ENCODE measurements at places on chromosomes 7 and 10. TPM values are rescaled to one million over a fixed set of nuclear protein-coding genes. Genes with fewer than 3 reads are reported as not detected.
A peak's percentile ranks its signal among the peaks of the same experiment; 100 is the strongest.

- no peaks in the 10 kb centered on the region for H3K4me1 ChIP-seq
- H3K27ac ChIP-seq, result no peak overlapping the region
- no peak for DNase-seq
- H3K4me3 ChIP-seq, result no peak overlapping the region
- no peaks in the 10 kb centered on the region for H3K27me3 ChIP-seq
- no peaks in the 10 kb centered on the region for H3K36me3 ChIP-seq
These were observed 657.4 kb upstream of the ZWINT start for GRCh38 chr10:57018452-57018851.

GRCh38 chr10:47101807-47102206 is 190.6 kb downstream of the PTPN20 start:
- H3K4me1 ChIP-seq, result peaks cover 9% of the 10 kb centered on the region
- H3K27ac ChIP-seq, result no peak overlapping the region
- H3K4me3 ChIP-seq, result no peak overlapping the region
- no peaks in the 10 kb centered on the region for H3K36me3 ChIP-seq

DNA sequence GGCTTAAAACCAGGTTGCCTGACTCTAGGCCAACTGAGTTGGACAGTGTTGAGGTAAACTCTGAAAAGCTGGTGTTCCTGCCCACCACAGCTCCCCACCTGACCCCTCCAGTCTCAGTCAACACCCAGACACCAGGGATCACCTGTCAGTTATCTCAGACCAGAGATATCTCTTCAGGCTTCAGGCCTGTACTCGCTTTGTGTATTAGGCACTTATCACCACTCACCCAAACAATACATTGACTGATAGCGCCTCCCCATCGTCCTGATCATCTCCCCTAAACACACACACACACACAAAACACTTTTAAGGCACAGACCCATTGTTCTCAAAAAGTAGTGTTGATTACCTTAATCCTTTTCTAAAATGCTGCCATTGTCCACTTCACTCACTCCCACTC is 111.5 kb downstream of the PLCE1 start:
- H3K27me3 ChIP-seq, result no peaks in the 10 kb centered on the region
- no peaks in the 10 kb centered on the region for H3K36me3 ChIP-seq
- no peak for DNase-seq
- H3K27ac ChIP-seq, result peak overlapping the region; percentile 88
- H3K4me3 ChIP-seq, result no peak overlapping the region

GRCh38 chr7:138663725-138664710 is 37.1 kb downstream of the SVOPL start:
- H3K4me3 ChIP-seq, result peak overlapping the region; percentile 39
- H3K4me1 ChIP-seq, result no peaks in the 10 kb centered on the region
- H3K27ac ChIP-seq, result no peak overlapping the region
- H3K36me3 ChIP-seq, result no peaks in the 10 kb centered on the region

DNA sequence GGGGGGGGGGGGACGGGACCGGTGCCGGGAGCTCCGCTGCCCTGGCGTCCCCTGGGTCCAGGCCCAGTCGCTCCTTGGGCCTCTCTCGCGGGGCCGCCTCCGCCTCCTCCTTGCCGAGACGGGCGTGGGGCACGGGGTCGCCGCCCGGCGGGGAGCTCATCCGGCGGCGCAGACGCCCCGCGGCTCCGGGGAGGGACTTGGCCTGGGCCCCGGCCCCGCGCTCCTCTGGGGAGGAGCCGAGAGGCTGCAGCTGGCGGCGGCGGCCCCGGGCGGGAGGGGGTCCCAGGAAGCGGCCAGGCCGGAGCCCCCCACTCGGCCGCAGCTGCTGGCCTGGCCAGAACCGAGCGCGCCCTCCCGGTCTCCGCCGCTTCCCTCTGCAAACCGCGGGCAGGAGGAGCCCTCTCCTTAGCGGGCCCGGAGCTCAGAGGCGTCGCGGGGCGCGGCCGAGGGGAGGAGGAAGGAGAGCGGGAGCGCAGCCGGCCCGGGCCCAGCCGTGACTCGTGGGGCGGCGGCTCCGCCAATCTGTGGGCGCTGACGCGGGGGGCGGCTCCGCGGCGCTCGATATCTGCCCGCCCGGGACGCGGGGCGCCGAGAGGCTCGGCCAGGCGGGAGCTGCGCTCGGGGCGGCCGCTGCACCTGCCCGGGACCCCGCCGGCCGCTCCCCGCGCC is at the start of gene FAM20C:
Gene FAM20C, plus strand, starts transcription at position 591 of the 669 bp plus-strand sequence. CDS start 629 bp downstream, outside the sequence.
- peaks cover 66% of the 10 kb centered on the region for H3K4me1 ChIP-seq
- peaks cover 2% of the 10 kb centered on the region for H3K27me3 ChIP-seq
- H3K36me3 ChIP-seq, result peaks cover 22% of the 10 kb centered on the region
- peak within 1 kb of the TSS; percentile 63 for H3K4me3 ChIP-seq
- DNase-seq, result peak; percentile 96

DNA sequence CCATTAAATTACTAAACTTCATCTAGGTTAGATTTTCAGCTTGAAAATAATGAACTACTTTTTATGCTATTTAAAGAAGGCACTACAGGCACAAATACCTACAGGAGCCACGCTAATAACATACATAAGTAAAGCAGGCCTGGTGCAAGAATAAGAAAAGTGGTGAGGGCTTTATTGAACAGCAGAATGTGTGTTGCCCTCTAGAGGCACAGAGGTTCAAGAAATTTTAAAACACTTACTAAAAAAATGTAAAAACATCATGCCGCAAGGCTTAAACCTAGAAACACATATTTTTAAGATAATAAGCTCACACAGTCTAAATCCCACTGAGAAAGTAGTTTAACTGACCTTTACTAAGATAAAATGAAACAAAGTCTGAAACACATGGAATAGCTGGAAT is 20.3 kb downstream of the CACUL1 start:
- no peaks in the 10 kb centered on the region for H3K4me1 ChIP-seq
- H3K4me3 ChIP-seq, result no peak overlapping the region
- no peaks in the 10 kb centered on the region for H3K27me3 ChIP-seq
- H3K27ac ChIP-seq, result no peak overlapping the region
- H3K36me3 ChIP-seq, result no peaks in the 10 kb centered on the region

GRCh38 chr10:131630772-131631258 is 270.0 kb upstream of the PPP2R2D start:
- no peak overlapping the region for H3K4me3 ChIP-seq
- H3K27me3 ChIP-seq, result no peaks in the 10 kb centered on the region
- H3K27ac ChIP-seq, result no peak overlapping the region
- no peak for DNase-seq

GRCh38 chr7:3453398-3453797 is 152.3 kb downstream of the SDK1 start:
- no peak overlapping the region for H3K27ac ChIP-seq
- H3K4me1 ChIP-seq, result no peaks in the 10 kb centered on the region
- H3K4me3 ChIP-seq, result no peak overlapping the region
- H3K27me3 ChIP-seq, result no peaks in the 10 kb centered on the region

GRCh38 chr7:51238981-51239495 is 77.6 kb downstream of the COBL start:
- no peak overlapping the region for H3K27ac ChIP-seq
- DNase-seq, result no peak
- H3K4me3 ChIP-seq, result no peak overlapping the region
- peaks cover 30% of the 10 kb centered on the region for H3K4me1 ChIP-seq
- H3K27me3 ChIP-seq, result no peaks in the 10 kb centered on the region
- no peaks in the 10 kb centered on the region for H3K36me3 ChIP-seq

- H3K36me3 ChIP-seq, result no peaks in the 10 kb centered on the region
- H3K27ac ChIP-seq, result no peak overlapping the region
- H3K4me3 ChIP-seq, result no peak overlapping the region
- DNase-seq, result no peak
These were observed 36.1 kb upstream of the BET1 start for GRCh38 chr7:94040254-94040653.

- no peaks in the 10 kb centered on the region for H3K36me3 ChIP-seq
- H3K4me1 ChIP-seq, result no peaks in the 10 kb centered on the region
- H3K27ac ChIP-seq, result no peak overlapping the region
These were observed 412.2 kb upstream of the SORCS1 start for GRCh38 chr10:107576746-107577145.

DNA sequence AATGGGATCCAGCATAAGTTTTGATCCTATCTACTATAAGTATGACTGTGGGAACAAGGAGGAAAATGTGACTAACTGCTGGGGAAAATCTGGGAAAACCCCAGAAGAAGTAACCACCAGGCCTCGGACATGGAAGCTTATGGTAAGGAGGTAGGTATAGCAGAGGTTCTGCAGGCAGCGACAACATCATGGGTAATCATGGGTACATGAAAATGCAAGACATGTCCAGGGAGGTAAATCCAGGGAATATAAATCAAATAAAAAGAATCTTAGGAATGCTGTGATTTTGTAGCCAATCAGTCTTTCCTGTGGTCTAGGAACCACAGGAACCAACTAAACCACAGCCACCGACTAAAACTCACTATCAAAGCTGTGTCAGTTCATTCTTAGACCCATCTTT is 168.3 kb upstream of the NPY start:
- H3K27ac ChIP-seq, result no peak overlapping the region
- no peaks in the 10 kb centered on the region for H3K4me1 ChIP-seq
- H3K27me3 ChIP-seq, result no peaks in the 10 kb centered on the region
- no peak overlapping the region for H3K4me3 ChIP-seq
- no peaks in the 10 kb centered on the region for H3K36me3 ChIP-seq

DNA sequence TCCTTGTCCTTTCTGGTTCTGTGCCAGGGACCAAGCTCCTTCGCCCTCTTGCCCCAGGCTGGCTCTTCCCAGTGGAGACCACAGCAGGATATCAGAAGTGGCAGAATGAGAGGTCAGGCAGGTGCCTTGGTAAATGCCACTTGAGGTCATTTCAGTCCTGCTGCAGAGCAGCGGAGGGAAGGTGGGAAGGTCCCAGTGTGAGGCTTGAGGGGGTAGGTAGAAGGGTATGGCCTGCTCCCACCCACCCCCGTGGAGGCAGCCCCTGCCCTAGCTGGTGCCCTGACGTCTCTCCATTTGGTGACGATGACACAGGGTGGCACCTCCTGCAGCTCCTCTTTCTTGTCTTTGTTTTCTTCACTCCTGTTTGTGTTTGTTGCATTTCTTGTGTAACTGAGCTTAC is 538.8 kb downstream of the TCERG1L start:
- DNase-seq, result no peak
- H3K27ac ChIP-seq, result no peak overlapping the region
- H3K4me3 ChIP-seq, result no peak overlapping the region
- peaks cover 17% of the 10 kb centered on the region for H3K27me3 ChIP-seq
- H3K4me1 ChIP-seq, result peaks cover 1% of the 10 kb centered on the region

GRCh38 chr10:73159038-73159648 is 8.7 kb downstream of the ECD start:
- no peaks in the 10 kb centered on the region for H3K4me1 ChIP-seq
- H3K27me3 ChIP-seq, result no peaks in the 10 kb centered on the region
- no peak overlapping the region for H3K4me3 ChIP-seq
- DNase-seq, result peak; percentile 67

DNA sequence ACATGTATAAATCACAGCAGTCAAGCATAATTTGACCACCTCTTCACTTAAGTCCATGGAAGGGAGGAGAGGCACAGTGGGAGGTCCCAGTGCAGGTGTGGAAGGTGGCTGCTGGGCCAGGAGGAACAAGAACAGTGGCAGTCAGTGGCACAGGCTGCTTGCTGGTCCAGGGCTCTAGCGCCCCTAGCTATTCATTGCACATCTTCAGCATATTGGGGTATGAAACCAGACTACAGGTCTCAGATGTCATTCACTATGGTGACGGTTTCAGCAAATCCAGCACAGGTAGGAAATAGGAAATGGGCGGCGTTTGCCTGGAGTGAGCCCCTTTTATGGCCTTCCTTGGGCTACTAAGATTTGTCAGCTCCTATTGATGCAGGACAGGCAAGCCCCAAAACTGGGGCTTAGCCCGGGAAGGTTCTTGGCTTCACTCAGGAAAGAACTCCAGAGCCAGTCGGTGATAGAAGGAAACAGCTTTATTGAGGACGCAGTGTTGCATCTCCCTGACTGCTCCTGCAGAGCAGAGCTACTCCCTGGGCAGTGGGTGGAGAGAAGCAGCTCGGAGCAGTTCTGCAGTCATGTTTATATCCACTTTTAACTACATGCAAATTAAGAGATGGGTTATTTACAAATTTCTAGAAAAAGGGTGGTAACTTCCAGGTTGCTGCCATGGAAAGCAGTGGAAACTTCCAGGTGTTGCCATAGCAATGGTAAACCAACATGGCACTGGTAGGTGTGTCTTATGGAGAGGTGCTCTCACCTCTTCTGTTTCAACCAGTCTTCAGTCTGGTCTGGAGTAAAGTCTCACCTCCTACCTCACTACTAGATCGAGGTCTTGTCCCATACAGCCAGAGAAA is 608.8 kb downstream of the PARD3 start:
- peaks cover 5% of the 10 kb centered on the region for H3K4me1 ChIP-seq
- no peak overlapping the region for H3K27ac ChIP-seq
- H3K36me3 ChIP-seq, result no peaks in the 10 kb centered on the region

- DNase-seq, result peak; percentile 75
- H3K27ac ChIP-seq, result peak overlapping the region; percentile 47
- H3K4me3 ChIP-seq, result no peak overlapping the region
These were observed 44.8 kb downstream of the JAZF1 start for GRCh38 chr7:28135760-28136159.

GRCh38 chr10:97632949-97633884 is at the start of gene MORN4:
TSS of gene MORN4 (minus strand) at chr10:97633500. CDS start at chr10:97619653, 13,847 bp downstream.
- H3K27ac ChIP-seq, result no peak within 1 kb of the TSS
- H3K4me1 ChIP-seq, result peaks cover 11% of the 10 kb centered on the region
- H3K27me3 ChIP-seq, result no peaks in the 10 kb centered on the region
- DNase-seq, result peak; percentile 96

GRCh38 chr7:138257459-138258196 is 181.4 kb downstream of the AKR1D1 start:
- H3K27me3 ChIP-seq, result no peaks in the 10 kb centered on the region
- no peak overlapping the region for H3K27ac ChIP-seq
- H3K4me3 ChIP-seq, result no peak overlapping the region
- no peaks in the 10 kb centered on the region for H3K4me1 ChIP-seq

GRCh38 chr7:37336259-37336658 is 112.4 kb downstream of the ELMO1 start:
- H3K4me3 ChIP-seq, result no peak overlapping the region
- peak; percentile 49 for DNase-seq
- H3K27me3 ChIP-seq, result no peaks in the 10 kb centered on the region
- no peaks in the 10 kb centered on the region for H3K4me1 ChIP-seq
- peaks cover 4% of the 10 kb centered on the region for H3K36me3 ChIP-seq

DNA sequence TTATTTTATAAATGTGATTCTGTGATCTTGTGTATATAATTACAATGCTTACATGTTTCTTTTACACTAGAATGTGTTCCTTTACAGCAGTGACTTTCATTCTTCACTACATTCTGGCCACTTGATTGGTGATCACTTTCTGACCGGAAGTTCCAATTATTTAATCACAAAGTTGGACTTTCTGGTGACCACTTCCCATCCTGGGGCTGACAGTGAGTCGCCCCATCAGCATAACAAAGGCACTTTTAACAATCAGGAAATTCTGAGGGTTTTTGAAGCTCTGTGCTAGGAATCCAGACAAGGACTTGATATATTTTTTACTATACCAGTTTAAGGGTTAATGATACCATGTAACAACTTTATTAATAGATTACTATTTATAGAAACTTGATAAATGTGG is 282.3 kb upstream of the KAT6B start:
- H3K4me3 ChIP-seq, result no peak overlapping the region
- H3K27me3 ChIP-seq, result no peaks in the 10 kb centered on the region
- H3K4me1 ChIP-seq, result no peaks in the 10 kb centered on the region
- no peak for DNase-seq
- H3K36me3 ChIP-seq, result no peaks in the 10 kb centered on the region

C10orf67 gene
- total RNA-seq, result 0.04 TPM

SEMA3C gene
- total RNA-seq, result 270 TPM

GIMAP6 gene
- total RNA-seq, result 18.7 TPM

NRG3 gene
- total RNA-seq, result 0.04 TPM

TMEM184A gene
- 0.49 TPM for total RNA-seq

STK31 gene
- total RNA-seq, result 0.40 TPM

SCIN gene
- 0.27 TPM for total RNA-seq

SAP25 gene
- 0.98 TPM for total RNA-seq

DYDC2 gene
- total RNA-seq, result 0.04 TPM

C10orf120 gene
- not detected for total RNA-seq

All from muscle of leg (tissue), 16 donors.